Neural cell (in vitro differentiated cells): ENCODE measurements at places on chromosomes 11 and 22. TPM values are rescaled to one million over a fixed set of nuclear protein-coding genes. Genes with fewer than 3 reads are reported as not detected.

Gene CCDC116
- 0.28 and 1.1 TPM in 2 replicates for polyA plus RNA-seq

Gene PNPLA3
- polyA plus RNA-seq, result 4.5 and 6.5 TPM in 2 replicates

Gene RAB30
- 36.4 and 42.1 TPM in 2 replicates for polyA plus RNA-seq

Gene TRPC6
- polyA plus RNA-seq, result 0.11 and 0.30 TPM in 2 replicates

Gene KRTAP5-10
- 0.62 TPM in 1 of 2 replicates, not detected in the other for polyA plus RNA-seq

Gene KRTAP5-2
- not detected in 2 replicates for polyA plus RNA-seq

Gene SERGEF
- polyA plus RNA-seq, result 49.6 and 60.0 TPM in 2 replicates
